ENCODE measurements at places on chromosomes 6 and 20.

GRCh38 chr6:170018936-170019817 lies 267.8 kb downstream of the ERMARD start:
- no peak for DNase-seq

DNA sequence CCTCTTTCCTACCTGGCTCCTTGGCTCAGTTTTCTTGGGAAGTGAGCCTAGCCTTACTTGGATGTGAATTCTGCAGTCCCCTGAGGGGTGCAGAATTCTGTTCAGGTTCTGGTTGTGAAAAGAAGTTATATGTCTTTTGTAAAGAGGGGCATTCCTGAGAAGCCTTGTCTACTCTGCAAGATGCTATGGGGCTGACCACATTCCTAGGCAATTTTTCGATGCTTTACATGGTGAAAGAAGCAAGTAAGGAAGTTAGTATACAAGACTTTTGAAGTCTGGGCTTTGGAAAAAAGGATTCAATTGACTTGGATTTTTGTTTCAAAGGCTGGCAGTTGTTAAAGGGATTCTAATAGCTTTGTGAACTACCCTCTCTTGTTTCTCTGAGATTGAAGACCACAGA lies 167.9 kb upstream of the STMND1 start:
- DNase-seq = no peak

DNA sequence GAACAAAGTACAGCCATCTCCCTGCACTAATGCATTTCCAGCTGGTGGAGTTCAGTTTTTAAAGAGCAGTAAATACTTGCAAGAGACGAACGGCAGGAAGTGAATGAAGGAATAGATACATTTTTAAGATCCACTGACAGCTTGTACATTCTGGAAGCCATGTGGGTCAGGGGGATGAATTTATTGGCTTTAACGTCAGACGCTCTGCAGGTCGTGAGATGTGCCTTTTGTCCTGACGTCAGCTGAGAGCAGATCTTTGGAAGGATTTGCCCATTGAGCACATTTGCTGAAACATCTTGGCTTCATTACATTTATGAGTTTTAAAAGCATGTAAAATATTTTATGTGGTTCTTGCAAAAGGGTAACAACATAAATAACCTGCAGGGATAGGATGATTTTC lies 29.5 kb upstream of the SALL4 start:
- DNase-seq = no peak

DNA sequence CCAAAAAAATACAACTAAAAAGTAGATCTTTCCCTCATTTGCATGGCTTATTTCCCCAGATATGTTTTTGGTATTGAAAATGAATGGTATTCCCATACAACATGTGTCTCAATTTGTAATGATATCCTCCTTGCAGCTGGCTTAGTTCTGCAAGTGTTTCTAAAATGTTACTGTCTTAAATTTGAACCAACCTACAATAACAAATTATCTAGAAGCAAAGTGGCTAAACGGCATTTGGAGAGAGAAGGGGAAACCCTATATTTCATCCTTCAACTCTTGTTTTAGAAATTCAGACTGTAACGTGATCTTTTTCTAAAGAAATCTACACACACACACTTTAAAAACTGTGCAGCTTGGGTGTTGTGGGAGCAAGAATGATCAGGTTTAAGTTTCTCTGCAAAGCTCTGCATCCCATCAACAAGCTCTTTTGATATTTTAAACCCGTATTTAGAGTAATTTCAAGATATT lies 153.0 kb downstream of the SOBP start:
- DNase-seq = no peak

GRCh38 chr6:110554966-110555460 lies 78.6 kb upstream of the SLC22A16 start:
- DNase-seq = no peak

DNA sequence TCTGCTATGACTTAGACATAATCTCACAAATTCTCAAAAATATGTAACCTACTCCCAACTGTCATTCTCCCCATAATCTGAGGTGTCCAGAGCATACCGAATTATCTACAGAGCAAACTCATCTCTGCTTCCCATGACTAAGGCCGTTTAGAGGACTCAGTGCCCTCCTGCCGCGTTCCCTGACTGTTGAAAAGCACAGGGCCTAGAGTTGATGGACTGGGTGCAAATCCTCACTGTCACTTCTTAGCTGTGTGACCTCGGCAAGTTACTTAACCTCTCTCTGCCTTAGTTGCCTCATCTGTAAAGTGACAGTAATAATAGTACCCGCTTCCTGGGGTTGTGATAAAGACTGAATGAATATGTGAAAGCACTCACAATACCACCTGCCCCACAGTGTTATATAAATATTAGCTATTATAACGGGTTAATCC lies 4.7 kb upstream of the TUBB2A start:
- DNase-seq = no peak

DNA sequence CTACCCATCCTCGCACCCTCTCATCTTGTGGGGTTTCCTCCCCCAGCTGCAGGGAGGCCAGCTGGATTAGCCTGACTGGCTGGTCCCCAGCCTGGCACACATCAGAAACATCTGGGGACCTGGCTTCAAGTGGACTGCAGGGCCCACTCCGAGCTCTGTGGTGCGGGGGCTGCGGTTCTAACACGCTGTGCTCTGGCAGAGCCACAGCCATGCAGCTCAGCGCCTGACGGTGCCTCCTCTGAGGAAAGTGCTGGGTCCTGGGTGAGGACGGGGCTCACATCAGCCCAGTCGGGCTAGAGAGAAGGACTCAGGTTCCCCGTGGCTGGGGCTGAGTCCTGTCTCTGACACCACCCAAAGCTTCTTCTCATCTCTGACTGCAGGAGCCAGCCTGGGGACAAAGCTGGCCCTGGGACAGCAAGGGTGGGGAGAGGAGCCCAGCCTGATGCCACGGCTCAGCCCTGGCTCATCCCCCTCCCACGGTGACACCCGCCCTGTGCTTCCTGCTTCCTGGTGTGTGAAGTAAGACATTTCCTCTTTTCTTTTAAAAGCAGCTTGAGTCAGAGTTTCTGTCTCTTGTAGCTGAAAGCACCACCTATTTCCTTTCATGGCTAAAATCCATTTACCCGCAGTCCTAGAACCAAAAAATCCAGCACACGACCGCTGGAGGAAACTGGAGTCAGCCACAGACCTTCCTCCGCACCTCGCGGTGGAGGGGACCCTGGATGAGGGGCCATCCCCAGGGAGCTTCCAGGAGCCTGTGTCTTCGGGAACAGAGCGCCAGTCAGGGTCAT lies 127.4 kb upstream of the AFDN start:
- DNase-seq = peak; percentile 3

DNA sequence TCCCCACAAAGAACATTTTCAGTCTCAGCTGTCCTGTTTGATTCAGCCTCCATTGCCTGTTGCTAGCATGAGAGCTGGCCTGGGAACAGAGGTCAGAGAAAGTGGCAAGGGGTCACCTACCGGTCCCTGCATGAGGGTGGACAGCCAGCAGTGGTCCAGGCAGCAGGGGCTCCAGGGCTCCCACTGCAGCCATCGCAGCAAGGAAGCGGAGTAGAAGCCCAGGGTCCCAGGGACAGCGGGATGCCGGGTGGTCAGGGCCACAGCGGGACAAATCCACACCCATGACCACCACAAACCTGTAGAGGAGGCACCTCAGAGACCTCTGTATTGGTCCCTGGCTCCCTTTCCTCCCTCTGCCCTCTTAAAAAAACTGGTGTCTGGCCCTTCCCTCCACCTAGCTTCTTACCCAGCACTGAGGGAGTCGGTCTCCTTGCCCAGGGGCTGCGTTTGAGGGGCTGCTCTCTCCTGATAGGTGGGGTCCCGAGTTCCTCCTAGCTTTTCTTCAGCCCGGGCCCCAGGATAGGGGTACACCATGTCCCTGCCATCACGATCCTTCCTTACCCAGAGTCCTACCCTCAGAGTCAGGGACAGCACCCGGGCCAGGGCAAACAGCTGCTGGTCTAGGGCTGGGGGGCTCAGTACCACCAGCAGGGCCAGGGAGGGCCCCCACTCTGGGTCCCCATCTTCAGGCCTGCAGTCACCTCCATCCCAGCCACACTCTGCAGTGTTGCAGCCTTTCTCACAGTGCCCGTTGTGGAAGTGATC lies 8.4 kb upstream of the GPSM3 start:
- DNase-seq = no peak

GRCh38 chr6:139536751-139537617 lies 162.5 kb upstream of the CITED2 start:
- DNase-seq = no peak

DNA sequence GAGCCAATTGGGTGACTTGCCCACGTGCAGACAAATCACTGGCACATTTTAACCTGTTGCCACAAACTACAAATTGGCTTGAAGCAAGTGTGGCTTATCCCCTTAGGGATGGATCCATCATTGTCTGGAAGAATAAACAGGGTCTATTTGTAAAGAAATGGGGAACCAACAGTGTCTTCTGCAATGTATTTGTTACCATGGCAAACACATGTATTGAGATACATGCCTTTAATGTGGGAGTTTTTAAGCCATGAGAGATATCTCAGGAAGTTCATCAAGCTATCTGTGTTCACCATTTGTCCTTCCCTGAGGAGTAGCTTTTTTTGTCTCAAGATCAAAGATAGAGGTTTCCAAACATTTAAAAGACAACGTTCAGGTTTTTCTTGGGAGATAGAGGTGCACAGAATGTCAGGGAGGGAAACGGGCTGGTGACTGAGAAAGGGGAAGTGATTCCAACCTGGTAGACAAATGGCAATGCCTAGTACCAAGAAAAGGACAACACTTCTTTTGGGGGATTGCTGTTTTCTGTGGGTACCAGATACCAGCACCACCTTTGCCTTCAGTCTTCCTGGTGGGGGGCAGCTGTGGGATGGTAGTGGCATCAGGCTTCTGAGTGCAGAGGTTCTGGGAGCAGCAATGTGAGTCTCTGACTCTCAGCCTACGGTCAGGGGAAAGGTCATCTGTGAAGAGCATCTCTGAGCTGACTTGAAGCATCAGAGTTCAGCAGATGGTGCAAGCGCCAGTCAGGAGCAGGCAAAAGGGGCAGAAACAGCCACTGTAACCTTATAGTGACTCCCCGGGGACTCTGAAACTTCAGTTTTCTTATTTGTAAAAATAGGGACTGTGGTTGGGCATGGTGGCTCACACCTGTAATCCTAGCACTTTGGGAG lies 20.1 kb upstream of the BCAS1 start:
- DNase-seq = no peak

DNA sequence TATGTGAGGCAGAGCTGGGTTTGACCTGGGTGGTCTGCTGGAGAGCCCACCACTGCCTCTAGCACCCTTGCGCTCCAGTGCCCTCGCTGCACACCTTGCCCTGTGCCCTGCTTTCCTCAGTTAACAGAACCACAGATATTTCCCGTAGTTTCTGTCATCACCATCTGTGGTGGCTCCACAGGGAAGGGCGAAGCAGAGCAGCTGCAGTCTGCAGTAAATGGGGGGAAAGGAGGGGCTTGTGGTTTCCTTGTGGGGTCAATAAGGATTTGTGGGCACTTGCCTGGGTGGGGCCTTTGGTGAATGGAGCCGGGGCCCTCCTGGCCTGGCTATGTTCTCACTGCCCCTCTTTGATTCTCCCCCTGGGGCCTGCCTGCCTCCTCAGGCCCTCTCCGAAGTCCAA lies 21.2 kb upstream of the CCDC167 start:
- no peak for DNase-seq

GRCh38 chr20:55456316-55456940 lies 548.9 kb downstream of the CBLN4 start:
- DNase-seq = no peak

- DNase-seq = no peak
Observed at GRCh38 chr20:54115172-54115854, 44.9 kb upstream of the BCAS1 start.

GRCh38 chr6:32396028-32396427 lies 11.0 kb downstream of the BTNL2 start:
- no peak for DNase-seq

All from activated CD8-positive, alpha-beta memory T cell treated with anti-CD3 and anti-CD28 coated beads for 1 hour (primary cell).